Stimulated activated CD8-positive, alpha-beta memory T cell treated with anti-CD3 and anti-CD28 coated beads, Interleukin-4, amount 100 ng/mL, for 48 hours (primary cell): ENCODE measurements at places on chromosomes 11 and 22.
A peak's percentile ranks its signal among the peaks of the same experiment; 100 is the strongest.

GRCh38 chr11:119664063-119664572 lies 64.9 kb downstream of the NECTIN1 start:
- DNase-seq: no peak

GRCh38 chr11:130166457-130166784 lies 6.8 kb downstream of the ST14 start:
- DNase-seq: no peak

DNA sequence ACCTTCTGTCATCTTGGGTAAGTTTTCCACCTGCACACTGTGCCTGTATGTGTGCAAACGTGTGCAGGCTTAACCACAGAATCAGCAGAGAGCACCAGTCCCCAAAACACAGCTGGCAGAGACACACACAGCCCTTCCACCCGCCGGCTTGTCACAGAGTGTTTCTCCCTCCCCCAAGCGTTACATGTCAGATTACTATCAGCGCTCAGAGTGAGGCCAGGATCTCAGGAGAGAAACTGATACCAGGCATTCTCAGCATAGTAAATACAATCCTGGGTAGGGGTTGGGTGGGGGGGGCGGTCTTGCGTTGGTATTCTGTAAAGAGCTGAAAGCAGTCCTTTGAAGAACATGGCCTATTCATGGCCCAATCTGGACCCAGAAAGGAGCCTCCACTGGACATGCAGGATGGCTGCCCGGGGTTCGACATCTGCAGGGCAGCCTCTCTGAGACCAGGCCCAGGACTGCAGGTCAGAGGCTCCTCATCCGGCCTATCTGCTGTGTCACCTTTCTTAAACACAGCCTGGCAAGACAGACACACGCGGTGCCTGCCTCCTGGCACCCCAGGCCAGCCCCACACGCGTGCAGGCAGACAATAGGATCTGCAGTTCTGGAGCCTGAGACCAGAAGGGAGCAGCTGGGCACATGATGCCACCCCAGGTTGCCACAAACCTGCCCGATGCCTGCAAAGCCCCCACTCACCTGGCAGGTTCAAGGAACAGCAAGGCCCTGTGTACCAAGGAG lies 1.7 kb downstream of the OSBPL5 start:
- no peak for DNase-seq

DNA sequence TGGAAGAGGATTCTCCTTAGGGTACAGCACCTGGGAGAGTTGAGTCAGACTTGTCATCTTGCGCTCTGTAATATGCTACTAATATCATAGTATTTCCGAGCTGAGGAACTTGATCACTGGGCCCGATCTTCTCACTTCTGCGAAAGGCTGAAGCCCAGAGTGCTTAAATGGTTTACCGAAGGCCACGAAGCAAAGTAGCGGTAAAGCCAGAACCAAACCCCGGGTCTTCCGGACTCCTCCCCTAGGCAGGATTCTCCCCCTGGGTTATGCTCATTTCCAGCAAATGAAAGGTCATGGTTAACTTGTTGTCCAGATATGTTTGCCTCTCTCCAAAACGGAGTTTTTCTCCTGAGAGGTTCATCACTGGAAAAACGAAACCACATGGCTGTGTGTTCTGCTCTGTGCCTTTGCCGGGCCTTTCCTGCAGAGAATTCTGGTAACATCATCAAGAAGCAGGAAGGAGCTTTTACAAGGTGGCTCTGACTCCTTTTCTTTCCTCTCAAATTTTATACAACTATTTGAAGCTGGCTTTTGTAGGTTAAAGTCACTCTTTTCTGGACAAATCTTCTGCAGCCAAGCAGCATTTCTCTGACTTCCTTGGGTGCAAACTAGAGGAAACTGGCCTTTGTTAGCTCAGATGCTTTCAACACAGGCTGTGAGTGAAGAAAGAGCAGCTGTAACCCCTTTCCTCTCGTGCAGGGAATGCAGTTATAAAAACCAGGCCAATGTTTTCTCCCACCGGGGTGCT lies 35.5 kb downstream of the UBASH3B start:
- DNase-seq: no peak

DNA sequence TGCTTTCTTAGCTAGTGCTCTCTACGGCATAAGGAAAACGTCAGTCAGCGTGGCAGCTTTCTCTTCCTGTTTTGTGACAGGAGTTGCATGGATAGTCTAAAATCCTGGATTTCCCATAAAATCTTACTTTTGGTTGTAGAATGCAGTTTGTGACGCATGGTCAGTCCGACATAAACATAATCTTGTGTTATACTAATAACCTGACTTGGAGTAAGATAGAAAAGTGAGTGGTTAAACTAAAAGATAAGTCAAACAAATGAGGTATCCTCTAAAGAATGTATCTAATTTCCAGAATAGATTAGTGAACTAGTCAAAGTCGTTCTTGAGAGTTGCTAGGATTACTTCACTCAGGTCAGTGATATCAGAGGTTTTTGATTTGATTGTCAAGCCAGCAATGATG lies 157.6 kb downstream of the PGR start:
- no peak for DNase-seq

DNA sequence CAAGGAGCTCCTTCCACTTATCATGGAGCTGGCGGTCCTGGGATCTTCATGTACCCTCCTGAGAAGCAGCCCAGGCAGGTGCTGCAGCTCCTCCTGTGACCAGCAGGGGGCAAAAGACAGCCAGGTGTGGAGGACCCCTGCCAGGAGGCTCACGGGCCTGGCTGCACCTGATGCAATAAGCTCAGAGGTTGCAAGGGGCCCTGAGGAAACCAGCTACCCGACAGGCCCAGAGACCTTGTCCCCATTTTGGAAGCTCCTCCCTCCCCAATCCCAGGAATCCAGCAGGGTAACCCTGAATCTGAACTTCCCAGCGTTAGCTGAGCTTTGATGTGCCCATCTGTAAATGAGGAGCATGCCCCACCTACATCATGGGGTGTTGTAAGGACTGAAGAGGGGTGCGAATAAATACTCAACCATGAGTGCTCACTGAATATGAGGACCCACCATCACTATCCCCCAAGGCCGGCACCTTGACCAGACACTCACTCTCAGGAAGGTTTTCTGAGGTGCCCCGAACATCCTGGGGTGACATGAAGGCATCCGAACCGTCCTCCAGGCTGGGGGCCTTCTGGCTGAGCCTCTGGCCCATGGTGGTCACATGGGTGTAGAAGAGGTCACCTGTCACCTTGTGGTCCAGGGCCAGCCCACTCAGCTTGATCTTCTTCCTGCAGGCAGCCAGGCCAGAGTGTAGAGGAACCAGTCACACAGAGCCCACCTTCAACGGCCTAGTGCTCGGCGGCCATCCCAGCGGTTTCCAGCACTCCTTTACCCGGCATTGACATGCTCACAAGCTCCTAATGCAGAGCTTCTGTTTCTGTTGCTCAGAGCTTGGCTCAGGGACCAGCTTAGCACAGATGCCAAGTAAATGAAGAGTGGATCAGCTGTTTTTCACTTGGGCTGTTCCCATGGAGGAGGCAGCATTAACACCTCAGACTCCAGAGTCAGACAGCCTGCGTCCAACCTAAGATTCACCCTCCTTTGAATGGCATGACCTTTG lies 21.7 kb downstream of the SLC43A1 start:
- DNase-seq: peak; percentile 88
